Glutamatergic neuron (in vitro differentiated cells): ENCODE measurements at places on chromosomes 3 and 15.

- H3K4me3 ChIP-seq, result no peak overlapping the region
- H3K36me3 ChIP-seq, result peaks cover 10% of the 10 kb centered on the region
- H3K27me3 ChIP-seq, result no peaks in the 10 kb centered on the region
- no peak overlapping the region for H3K27ac ChIP-seq
- H3K4me1 ChIP-seq, result peaks cover 3% of the 10 kb centered on the region
Measured at GRCh38 chr15:60763688-60764087, 284.7 kb upstream of the ICE2 start.

GRCh38 chr3:196617256-196617655, 22.2 kb upstream of the NRROS start:
- H3K4me1 ChIP-seq, result peaks cover 13% of the 10 kb centered on the region
- H3K27ac ChIP-seq, result no peak overlapping the region
- no peak for DNase-seq
- H3K36me3 ChIP-seq, result no peaks in the 10 kb centered on the region
- no peaks in the 10 kb centered on the region for H3K27me3 ChIP-seq
- H3K4me3 ChIP-seq, result no peak overlapping the region

DNA sequence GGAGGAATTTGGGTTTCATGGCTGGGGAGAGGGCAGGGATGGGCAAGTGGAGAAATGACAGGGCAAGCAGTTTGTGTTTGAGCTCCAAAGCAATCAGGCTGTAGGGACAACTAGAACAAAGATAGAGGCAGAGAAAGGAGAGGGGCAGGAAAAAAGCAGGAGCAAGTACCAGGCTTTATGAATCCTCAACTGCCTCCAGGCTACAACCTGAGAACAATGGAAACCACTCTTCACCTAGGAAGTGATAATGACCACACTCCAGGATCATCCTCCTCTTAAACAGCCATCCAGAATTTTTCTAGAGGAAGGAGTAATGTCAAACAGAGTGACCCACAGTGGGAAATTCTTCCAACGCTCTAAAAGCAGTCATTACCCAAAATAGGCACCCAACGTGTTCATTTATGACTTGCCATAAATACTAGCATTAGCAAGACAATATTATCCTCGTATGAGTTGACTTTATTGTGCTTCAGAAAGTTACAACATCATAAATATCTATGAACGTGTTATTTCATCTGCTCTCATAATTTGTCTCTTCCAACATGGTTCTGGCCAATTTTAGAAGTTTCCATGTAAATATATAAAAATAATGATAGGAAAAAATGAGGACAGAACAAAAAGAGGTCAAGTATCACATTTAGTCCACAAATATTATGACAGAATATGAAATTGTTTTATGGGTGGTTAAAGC, 50.5 kb downstream of the TNFAIP8L3 start:
- no peaks in the 10 kb centered on the region for H3K36me3 ChIP-seq
- H3K27me3 ChIP-seq, result no peaks in the 10 kb centered on the region
- H3K4me3 ChIP-seq, result no peak overlapping the region
- H3K27ac ChIP-seq, result no peak overlapping the region

DNA sequence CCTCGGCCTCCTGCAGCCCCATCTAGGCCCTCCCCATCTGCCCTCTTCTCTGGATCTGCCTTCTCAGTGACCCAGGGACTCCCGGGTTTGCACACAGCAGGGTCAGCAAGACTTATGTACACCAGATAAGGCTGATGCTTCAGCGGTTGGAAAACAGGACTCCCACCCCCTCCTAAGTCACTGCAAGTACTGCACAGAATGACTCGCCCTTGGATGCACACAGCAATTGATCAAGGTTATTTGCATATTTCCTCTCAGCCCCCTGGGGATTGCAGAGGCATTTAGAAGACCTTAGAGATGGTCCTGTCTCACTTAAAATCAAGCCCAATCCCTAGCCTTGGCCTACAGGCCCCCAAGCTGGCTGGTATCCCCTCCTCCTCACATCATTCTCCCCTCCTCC, 8.9 kb downstream of the ACAN start:
- no peak overlapping the region for H3K4me3 ChIP-seq
- no peaks in the 10 kb centered on the region for H3K36me3 ChIP-seq
- no peak overlapping the region for H3K27ac ChIP-seq
- peaks cover 5% of the 10 kb centered on the region for H3K27me3 ChIP-seq
- DNase-seq, result no peak

DNA sequence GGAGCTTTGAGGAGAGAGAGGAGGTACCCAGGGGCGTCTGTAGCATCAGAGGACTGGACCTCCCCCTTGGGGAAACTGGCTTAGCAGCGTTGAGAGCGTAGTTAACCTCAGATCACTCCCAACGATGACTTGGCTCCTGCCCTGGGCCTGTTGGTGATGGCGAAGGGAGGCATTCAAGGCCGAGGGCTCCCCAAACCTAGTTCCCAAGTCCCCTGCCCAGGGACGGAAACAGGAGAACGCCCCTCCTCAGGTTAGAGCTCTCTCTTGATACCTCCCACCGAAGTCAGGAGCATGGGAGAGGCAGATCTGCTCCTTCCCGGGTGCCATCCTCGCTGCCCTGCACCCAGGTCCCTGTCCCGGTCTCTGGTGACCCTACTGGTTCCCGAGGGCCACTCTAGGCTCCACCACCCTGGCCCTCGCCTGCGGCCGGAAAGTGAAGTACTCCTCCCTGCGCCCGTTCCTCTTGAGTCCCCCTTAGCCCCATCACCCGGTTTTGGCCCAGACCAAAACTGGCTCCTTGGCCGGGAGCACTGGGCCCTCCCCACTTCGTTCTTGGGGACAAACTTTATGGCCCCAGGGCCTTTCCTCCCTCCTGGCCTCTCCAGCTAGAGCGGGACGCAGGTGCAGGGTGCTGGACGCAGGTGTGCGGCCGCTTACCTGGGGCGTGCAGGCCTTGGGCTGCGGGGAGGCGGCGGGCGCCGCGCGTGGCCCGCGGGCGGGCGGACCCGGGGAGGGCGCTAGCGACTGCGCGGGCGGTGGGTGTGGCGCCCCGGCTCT, 2.6 kb upstream of the SKOR1 start:
- H3K4me3 ChIP-seq, result peak overlapping the region; percentile 82
- peaks cover 37% of the 10 kb centered on the region for H3K27me3 ChIP-seq
- peaks cover 5% of the 10 kb centered on the region for H3K36me3 ChIP-seq
- DNase-seq, result no peak

DNA sequence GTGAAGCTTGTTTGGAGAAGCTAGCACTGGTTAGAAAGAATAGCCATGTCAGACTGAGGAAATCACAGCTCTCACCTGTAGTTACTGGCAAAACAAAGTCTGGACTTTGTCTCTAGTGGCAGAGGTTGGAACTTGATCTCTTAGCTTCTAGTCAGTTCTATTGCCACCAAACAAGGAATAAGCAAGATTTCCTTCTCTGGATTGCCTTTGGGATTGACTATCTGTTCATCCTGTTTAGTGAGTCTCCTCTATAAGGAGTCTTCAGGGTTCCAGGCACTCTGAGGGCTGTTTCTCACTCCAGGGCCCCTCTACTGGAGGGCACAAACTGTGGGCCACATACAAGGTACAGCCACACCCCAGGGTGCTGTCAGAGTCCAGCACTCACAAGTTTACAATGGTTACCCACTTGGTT, 426.6 kb upstream of the THBS1 start:
- no peaks in the 10 kb centered on the region for H3K27me3 ChIP-seq
- H3K36me3 ChIP-seq, result no peaks in the 10 kb centered on the region
- DNase-seq, result no peak
- H3K4me1 ChIP-seq, result peaks cover 38% of the 10 kb centered on the region
- H3K27ac ChIP-seq, result no peak overlapping the region

- H3K27ac ChIP-seq, result no peak overlapping the region
- peaks cover 9% of the 10 kb centered on the region for H3K36me3 ChIP-seq
- DNase-seq, result no peak
- H3K4me3 ChIP-seq, result no peak overlapping the region
- no peaks in the 10 kb centered on the region for H3K27me3 ChIP-seq
- H3K4me1 ChIP-seq, result peaks cover 1% of the 10 kb centered on the region
Measured at GRCh38 chr3:170941551-170941950, 33.1 kb upstream of the EIF5A2 start.

DNA sequence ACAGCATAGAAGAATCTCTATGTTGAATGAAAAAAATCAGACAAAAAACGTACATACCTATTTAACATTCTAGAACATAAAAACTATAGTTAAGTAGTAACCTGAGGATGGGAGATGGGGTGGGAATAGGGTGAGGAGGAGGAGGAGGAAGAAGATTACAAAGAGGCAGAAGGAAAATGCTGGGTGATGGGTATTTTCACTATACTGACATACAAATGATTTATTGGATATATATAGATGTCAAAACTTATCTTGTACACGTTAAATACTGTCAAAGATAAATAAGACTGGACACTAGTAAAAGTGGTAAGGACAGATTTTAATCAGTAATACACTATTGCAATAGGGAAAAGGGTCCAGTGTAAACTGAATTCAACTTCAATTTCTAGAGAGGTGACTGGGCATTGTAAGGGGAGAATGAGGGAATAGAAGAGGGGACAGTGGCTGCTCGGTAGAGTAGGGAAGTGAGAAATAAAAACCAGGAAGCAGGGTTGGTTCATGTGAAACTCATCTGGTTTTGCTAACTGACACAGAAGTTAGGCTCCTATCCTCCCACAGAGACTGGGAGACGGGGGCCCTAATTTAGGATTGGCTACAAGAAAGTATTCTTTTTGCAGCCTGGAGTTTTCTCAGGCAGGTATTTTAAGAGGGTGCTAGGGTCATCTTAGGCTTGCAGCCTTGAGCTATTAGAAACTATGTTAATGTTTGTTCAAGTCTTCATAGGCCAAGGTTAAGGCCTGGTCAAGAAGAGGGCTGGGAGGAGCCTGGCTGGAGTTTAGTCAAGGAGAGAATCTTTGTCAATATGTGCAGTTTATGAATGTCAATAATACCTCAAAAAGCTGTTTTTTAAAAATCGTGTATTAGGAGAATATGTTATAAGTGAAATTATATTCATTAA, 15.0 kb upstream of the C15orf61 start:
- no peak overlapping the region for H3K27ac ChIP-seq
- H3K4me3 ChIP-seq, result no peak overlapping the region
- no peaks in the 10 kb centered on the region for H3K27me3 ChIP-seq

- H3K27ac ChIP-seq, result no peak overlapping the region
- no peak overlapping the region for H3K4me3 ChIP-seq
- H3K4me1 ChIP-seq, result no peaks in the 10 kb centered on the region
- no peak for DNase-seq
Measured at GRCh38 chr3:189602471-189602870, 28.7 kb upstream of the TP63 start.

GRCh38 chr3:114213627-114214541, 23.5 kb downstream of the ZNF80 start:
- DNase-seq, result peak; percentile 29
- H3K27ac ChIP-seq, result no peak overlapping the region
- no peaks in the 10 kb centered on the region for H3K36me3 ChIP-seq
- no peaks in the 10 kb centered on the region for H3K27me3 ChIP-seq
- H3K4me1 ChIP-seq, result peaks cover 7% of the 10 kb centered on the region

DNA sequence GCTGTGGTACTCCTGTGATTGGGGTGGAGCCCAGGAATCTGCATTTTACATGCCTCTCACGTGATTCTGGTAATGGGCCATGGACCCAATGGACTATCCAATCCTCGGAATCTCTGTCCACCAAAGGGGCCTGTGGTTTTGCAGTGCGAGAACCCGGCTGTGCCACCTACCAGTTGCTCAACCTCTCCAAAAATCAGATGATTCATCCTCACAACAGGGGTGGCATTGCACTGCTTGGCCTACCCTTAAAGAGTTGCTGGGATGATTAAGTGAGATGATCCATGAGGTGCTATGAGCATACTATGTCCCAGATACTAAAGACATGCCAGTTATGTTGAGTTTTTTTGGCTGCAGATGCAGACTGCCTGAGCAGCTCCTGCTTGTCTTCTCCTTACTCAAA, 5.1 kb downstream of the ANP32A start:
- DNase-seq, result no peak
- H3K4me3 ChIP-seq, result peak overlapping the region; percentile 97
- H3K36me3 ChIP-seq, result no peaks in the 10 kb centered on the region
- H3K27me3 ChIP-seq, result peaks cover 6% of the 10 kb centered on the region
- H3K4me1 ChIP-seq, result peaks cover 20% of the 10 kb centered on the region

GRCh38 chr15:68213991-68214837, 9.1 kb upstream of the CALML4 start:
- peaks cover 4% of the 10 kb centered on the region for H3K36me3 ChIP-seq
- peaks cover 2% of the 10 kb centered on the region for H3K27me3 ChIP-seq
- no peak overlapping the region for H3K4me3 ChIP-seq
- H3K4me1 ChIP-seq, result peaks cover 2% of the 10 kb centered on the region
- H3K27ac ChIP-seq, result no peak overlapping the region

GRCh38 chr3:165404357-165405027, 208.3 kb upstream of the SLITRK3 start:
- no peak overlapping the region for H3K4me3 ChIP-seq
- no peaks in the 10 kb centered on the region for H3K27me3 ChIP-seq
- no peaks in the 10 kb centered on the region for H3K4me1 ChIP-seq

- H3K27me3 ChIP-seq, result peaks cover 1% of the 10 kb centered on the region
- DNase-seq, result no peak
- peak overlapping the region; percentile 13 for H3K4me3 ChIP-seq
- H3K27ac ChIP-seq, result peak overlapping the region; percentile 60
- peaks cover 34% of the 10 kb centered on the region for H3K4me1 ChIP-seq
Measured at GRCh38 chr3:20563251-20563650, 377.2 kb upstream of the SGO1 start.

DNA sequence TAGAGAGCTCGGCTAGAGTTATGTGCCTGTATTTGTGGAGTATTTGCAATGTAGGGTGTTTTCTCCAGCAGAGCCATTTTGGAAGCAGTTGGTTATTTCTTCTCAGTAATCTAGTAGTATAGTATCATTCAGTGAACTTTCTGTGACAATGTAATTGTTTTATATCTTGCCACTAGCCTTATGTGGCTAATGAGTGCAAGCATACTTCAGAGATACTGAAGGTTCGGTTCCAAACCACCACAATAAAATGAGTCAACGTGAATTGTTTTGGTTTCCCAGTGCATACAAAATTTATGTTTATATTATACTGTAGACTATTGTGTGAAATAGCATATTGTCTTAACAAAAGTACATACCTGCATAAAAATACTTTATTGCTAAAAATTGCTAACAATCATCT, 286.9 kb upstream of the TBL1XR1 start:
- H3K4me3 ChIP-seq, result no peak overlapping the region
- H3K4me1 ChIP-seq, result no peaks in the 10 kb centered on the region
- peaks cover 3% of the 10 kb centered on the region for H3K27me3 ChIP-seq
- no peak overlapping the region for H3K27ac ChIP-seq
- DNase-seq, result no peak

DNA sequence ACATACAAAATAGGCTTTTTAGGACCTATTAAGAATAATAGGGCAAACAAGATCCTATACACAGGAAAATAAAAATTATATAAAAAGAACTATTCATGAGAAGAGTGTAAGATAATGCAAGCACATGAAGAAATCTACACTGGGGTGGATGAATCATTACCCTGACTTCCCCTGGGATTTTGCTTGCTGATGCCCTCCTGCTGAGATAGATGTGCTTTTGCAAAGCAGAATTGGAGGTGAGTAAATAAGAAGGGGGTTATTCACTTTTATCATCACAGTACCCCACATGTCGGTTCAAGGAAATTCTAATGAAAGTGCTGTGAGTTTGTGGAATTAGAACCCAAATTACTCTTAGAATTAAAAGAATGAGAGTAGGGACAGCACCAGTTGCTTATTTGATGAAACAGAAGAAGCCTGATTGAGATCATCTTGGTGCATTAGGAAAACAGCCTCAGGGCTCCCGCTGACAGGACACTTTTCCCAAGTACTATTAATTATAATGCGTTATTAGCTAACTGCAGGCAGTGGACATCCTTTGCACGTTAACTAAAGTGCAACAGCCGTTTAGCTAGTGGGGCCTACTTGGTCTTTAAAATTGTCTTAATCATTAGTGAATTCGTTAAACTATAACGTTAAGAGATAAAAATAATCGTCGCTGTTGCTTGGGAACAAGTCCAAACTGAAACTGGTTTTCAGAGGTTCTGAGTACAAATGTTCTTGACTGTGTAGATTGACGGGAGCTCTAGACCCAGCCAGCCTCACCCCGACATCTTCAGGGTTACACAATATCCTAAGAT, 48.4 kb downstream of the SLC2A2 start:
- H3K4me1 ChIP-seq, result peaks cover 10% of the 10 kb centered on the region
- H3K27ac ChIP-seq, result peak overlapping the region; percentile 22
- H3K27me3 ChIP-seq, result peaks cover 2% of the 10 kb centered on the region
- DNase-seq, result peak; percentile 38
- no peaks in the 10 kb centered on the region for H3K36me3 ChIP-seq
